ENCODE measurements at places on chromosomes 13 and 19. TPM values are rescaled to one million over a fixed set of nuclear protein-coding genes. Genes with fewer than 3 reads are reported as not detected.

The PLA2G4C gene
- total RNA-seq = 22.8 TPM

The IRGC gene
- total RNA-seq = not detected

The ZNF439 gene
- 18.3 TPM for total RNA-seq

The PLPP2 gene
- total RNA-seq = 32.6 TPM

The PGLYRP1 gene
- not detected for total RNA-seq

The MAG gene
- total RNA-seq = not detected

The GDF15 gene
- 3.3 TPM for total RNA-seq

The RNF126 gene
- 53.8 TPM for total RNA-seq

The CDC42EP5 gene
- 0.25 TPM for total RNA-seq

The ATP4A gene
- total RNA-seq = not detected

The KIRREL2 gene
- 0.17 TPM for total RNA-seq

The OR4F17 gene
- not detected for total RNA-seq

The MYO1F gene
- 0.25 TPM for total RNA-seq

DNA sequence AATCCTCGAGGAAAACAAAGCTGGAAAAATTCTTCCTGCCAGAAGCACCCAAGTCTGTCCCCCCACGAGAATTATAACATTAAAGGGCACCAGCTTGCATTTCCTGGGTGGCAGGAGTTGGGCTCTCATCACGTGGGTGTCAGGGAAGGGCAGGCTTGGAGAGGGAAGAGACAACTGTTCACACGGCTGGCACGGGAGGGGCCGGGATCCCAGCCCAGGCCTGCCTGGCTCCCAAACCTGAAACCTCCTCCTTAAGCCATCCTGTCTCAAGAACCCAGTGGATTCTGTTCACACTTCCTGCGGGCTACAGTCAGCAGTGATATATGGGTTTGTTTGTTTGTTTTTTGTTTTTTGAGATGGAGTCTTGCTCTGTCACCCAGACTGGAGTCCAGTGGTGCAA is 12.2 kb downstream of the GRIK5 start:
- DNase-seq = no peak

- no peak for DNase-seq
These were observed 174.5 kb upstream of the TRPC4 start for GRCh38 chr13:38044067-38044466.

GRCh38 chr19:47036097-47036651 is 12.2 kb downstream of the TMEM160 start:
- DNase-seq = no peak

DNA sequence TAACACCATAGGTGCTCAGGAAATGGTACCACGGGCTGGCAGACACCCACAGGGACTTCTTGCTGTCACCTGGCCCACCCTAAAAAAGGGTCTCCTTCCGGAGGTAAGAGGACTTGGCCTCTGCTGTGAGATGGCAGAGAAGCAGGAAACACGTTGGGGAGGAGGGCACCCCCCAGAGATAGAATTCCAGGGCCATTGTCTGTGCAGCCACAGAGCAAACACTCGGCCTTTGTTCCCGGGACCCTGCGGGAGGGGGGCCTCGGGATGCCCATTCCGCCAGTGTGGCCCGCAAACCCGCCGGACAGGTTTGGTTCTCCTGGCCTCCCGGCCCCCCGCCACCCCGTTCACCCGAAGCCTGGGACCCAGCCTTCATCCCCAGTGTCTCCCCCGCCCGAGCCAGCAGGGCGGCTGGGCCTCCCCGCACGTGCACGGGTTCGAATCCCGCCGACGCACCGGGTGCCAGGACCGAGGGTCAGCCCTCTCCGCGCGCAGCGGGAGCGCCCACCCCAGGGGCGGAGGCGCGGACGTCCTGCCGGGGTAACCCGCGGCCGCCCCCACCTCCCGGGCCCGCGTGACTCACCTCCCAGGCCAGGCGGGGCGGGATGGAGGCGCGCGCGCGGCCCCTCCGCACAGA is 714 bp downstream of the PLPP2 start:
- DNase-seq = peak; percentile 39

- DNase-seq = no peak
These were observed 1340.8 kb downstream of the PCDH9 start for GRCh38 chr13:65889368-65889767.

GRCh38 chr19:33035461-33035860 is 29.2 kb downstream of the RHPN2 start:
- no peak for DNase-seq

GRCh38 chr19:28887920-28888618 is 324.9 kb downstream of the UQCRFS1 start:
- no peak for DNase-seq

DNA sequence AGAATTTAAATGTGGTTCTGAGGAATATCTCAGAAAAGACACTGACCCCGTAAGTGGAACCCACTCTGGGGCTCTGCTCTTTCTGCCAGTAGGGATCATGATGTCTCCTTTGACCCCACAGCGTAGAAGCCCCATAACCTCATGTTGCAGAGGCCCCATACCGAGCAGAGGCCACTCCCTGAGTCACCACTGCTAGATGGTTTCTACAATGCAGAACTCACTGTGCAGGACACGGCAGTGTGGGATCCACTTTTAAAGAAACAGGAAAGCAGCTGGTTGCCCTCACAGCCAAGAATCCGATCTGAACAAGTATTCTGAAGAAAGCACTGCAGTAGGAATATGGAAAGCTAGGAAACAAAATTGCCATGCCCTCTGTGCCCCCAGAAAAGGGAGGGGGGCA is 4.2 kb downstream of the SLC7A1 start:
- peak; percentile 49 for DNase-seq

- DNase-seq = no peak
These were observed 18.1 kb downstream of the TSKS start for GRCh38 chr19:49744946-49745381.

GRCh38 chr19:38004521-38005223 is 97.7 kb downstream of the SIPA1L3 start:
- peak; percentile 99 for DNase-seq

DNA sequence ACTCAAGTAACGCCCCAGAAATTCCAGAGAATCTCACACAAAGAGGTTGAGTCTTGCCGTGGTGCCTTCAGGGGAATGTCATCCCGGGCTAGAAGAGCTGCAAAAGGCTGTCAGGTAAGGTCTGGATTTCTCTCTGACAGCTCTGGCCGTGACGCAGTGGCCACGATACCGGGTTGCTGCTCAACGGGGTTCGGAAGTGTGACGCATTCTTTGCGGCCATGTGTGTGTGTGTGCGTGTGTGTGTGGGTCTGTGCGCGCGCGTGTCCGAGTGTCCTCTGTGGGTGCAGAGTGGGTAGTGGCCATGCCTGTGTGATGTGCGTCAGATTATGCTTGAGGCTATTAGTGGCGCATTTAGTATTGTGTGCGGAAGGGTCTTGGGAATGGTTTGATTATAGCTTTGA is 306 bp downstream of the ZNF540 start:
- no peak for DNase-seq

DNA sequence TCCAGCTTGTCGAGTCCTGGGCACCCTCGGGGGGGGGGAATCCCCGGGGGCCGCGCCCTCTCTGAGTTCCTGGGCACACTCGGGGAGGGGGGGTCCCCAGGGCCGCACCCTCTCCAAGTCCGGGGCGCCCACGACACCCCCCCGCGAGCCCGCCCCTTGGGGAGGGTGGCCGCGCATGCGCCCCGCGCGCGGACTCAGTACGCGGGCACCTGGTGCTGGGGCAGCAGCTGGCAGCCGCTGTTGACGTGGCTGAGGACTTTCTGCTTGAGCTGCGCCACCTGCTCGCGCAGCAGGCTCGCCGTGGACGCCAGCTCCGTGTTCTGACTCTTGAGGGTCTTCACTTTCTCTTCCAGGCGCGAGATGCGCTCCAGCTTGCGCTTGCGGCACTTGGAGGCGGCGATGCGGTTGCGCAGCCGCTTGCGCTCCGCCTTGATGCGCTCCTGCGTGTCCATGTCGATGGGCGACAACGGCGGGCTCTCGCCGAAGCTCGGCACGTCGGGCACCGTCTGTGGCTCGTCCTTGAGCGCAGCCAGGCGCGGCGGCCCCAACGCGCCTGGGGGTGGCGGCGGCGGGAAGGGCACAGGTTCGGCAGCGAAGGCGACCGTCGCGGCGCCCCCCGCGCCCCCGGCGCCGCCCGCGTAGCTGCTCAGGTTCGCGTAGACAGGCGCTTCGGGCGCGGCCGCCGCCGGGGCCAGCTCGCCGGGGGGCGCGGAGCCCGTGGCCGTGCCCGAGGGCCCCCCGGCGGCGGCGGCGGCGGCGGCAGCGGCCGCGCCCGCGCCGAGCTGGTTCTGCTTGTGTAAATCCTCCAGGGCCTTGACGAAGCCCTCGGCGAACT is 958 bp downstream of the JUND start:
- DNase-seq = peak; percentile 77
